ENCODE measurements at places on chromosomes 6 and 20. TPM values are rescaled to one million over a fixed set of nuclear protein-coding genes. Genes with fewer than 3 reads are reported as not detected.

DNA sequence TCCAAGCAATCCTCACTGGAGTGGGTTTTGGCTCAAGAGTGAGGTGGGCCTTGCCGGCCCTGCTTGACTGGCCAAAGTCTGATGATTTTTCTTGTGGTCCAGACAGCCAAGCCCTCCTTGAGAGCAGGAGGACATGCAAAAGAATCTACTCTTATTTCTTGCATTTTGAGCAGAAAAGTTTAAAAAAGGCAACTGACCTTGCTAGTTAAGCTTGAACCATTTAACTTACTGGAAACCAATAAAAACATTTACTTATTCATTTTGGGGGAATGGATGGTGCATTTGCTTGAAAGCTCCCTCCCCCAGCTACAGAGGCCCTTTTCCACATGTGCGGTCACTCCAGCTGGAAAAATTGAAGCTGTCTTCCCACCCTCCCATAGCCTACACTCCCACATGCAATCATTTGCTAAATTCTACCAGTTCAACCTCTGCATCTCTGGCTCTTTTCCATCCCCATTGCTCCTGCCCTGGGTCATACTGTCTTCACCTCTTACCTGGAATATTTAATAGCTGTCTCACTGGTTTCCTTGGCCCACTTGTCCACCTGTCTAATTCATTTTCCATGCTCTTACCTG lies 527.9 kb downstream of the DHX35 start:
- H3K27me3 ChIP-seq = no peaks in the 10 kb centered on the region
- no peak for DNase-seq
- no peaks in the 10 kb centered on the region for H3K36me3 ChIP-seq
- no peak overlapping the region for H3K27ac ChIP-seq
- H3K4me3 ChIP-seq = no peak overlapping the region

GRCh38 chr6:3371222-3371949 lies 85.5 kb downstream of the SLC22A23 start:
- no peaks in the 10 kb centered on the region for H3K27me3 ChIP-seq
- no peaks in the 10 kb centered on the region for H3K36me3 ChIP-seq
- no peak overlapping the region for H3K4me3 ChIP-seq
- no peak overlapping the region for H3K27ac ChIP-seq
- peaks cover 9% of the 10 kb centered on the region for H3K4me1 ChIP-seq

- DNase-seq = no peak
- H3K36me3 ChIP-seq = no peaks in the 10 kb centered on the region
- H3K4me3 ChIP-seq = no peak overlapping the region
- no peak overlapping the region for H3K27ac ChIP-seq
Measured at GRCh38 chr6:110332281-110332680, 25.9 kb downstream of the METTL24 start.

The TEAD3 gene
- 9.8 TPM for total RNA-seq

DNA sequence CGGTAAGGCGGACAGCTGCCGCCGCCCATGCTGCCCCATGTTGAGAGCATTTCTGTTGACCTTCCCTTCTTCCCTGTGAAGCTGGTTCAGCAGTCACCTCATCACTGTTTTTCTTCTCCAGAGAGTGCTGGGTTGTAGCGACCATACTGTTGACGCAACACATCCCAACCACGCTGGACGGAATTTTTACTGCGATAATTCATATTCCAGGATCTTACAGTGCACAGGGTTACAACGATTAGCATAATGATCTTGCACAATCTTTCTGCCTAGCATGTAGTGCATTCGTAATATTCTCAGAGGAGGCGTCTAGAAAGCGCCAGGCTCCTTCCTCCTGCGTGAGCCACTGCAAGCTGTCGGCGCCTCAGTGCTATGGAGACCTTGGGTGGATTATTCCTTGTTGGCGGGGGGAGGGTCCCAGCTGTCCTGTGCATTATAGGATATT lies 137.0 kb downstream of the MTHFD1L start:
- no peaks in the 10 kb centered on the region for H3K27me3 ChIP-seq
- H3K4me3 ChIP-seq = no peak overlapping the region
- no peak overlapping the region for H3K27ac ChIP-seq
- DNase-seq = no peak
- H3K4me1 ChIP-seq = peaks cover 26% of the 10 kb centered on the region

- peak overlapping the region; percentile 49 for H3K4me3 ChIP-seq
- no peaks in the 10 kb centered on the region for H3K27me3 ChIP-seq
- H3K36me3 ChIP-seq = no peaks in the 10 kb centered on the region
- peak overlapping the region; percentile 38 for H3K27ac ChIP-seq
- no peaks in the 10 kb centered on the region for H3K4me1 ChIP-seq
Measured at GRCh38 chr6:144007478-144008119, 460 bp downstream of the PLAGL1 start.

DNA sequence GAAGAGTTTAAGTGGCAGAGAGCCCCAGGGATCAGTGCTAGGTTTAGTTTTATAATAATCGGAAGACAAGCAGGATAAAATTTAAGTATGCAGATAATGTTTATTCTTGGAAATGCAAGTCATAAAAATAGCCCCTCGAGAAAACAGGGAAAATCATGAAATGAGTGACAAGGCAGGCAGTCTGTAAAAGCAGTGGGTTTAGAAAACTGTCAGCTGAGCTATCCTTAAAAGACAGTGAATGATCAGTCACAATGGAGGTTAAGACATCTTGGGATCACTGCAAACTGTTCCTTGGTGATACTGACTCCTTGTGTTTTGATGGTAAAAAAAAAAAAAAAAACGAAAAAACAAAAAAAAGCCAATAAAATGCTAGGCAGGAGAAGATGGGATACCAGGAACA lies 61.3 kb upstream of the BCLAF1 start:
- no peak overlapping the region for H3K4me3 ChIP-seq
- no peak overlapping the region for H3K27ac ChIP-seq
- no peak for DNase-seq
- H3K36me3 ChIP-seq = no peaks in the 10 kb centered on the region
- H3K4me1 ChIP-seq = no peaks in the 10 kb centered on the region

DNA sequence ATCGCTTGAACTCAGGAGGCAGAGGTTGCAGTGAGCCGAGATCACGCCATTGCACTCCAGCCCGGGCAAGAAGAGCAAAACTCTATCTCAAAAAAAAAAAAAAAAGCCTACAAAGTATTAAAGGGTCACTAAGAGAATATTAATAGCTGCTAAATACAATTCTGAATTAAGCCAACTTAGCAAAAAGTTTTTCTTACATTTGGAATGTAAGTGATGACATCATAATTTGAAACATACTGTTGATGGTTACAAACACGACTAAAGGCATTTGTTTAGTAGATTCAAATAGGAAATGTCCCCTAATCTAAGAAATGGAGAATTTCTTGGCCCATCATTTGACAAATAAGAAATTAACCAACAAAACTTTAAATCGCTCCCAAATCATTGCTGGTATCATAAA lies 282.8 kb downstream of the RNGTT start:
- H3K4me3 ChIP-seq = no peak overlapping the region
- no peaks in the 10 kb centered on the region for H3K36me3 ChIP-seq
- no peaks in the 10 kb centered on the region for H3K27me3 ChIP-seq
- no peak for DNase-seq

- H3K4me1 ChIP-seq = no peaks in the 10 kb centered on the region
- no peaks in the 10 kb centered on the region for H3K27me3 ChIP-seq
- H3K27ac ChIP-seq = peak overlapping the region; percentile 65
Measured at GRCh38 chr6:146913842-146914488, 290.3 kb upstream of the STXBP5 start.

The PTCRA gene
- total RNA-seq = not detected

DNA sequence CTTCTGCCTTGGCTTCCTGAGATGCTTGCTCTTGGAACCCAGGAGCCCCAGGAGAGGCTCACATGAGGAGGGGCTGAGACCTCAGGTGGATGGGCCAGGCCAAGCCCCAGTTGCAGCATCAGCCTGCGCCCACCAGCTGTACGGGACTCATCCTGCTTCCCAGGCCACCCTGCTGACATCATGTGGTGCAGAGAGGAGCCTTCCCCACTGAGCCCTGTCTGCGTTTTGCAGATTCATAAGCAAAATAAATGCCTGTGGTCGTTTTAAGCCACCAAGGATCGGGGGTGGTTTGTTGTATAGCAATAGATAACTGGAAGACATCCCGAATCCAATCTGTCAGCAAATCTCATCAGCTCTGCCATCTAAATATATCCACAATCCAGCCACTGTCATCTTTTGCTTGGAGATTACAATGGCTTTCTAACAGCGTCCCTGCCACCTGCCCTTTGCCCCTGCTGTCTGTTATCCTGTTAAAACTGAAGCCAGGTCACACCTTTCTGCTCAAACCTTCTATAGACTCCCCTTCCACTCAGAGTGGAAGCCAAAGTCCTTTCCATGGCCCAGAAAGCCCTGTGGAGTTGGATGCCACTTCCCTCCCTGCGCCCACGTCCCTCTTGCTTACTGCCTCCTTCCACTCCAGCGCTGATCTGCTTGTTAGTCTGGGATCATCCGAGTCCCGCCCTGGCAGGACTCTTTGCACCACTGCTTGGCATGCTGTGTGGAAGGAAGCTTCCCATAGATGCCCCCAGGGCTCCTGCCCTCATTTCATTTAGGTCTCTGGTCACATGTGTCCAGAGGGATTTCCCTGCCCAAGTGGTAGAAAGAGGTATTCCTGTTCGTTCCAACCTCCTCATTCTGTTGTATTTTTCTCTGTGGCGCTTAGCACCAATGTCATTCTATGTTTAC lies 24.0 kb upstream of the MLN start:
- H3K4me1 ChIP-seq = no peaks in the 10 kb centered on the region
- DNase-seq = no peak
- no peaks in the 10 kb centered on the region for H3K27me3 ChIP-seq
- no peak overlapping the region for H3K27ac ChIP-seq

- DNase-seq = no peak
- H3K4me3 ChIP-seq = no peak overlapping the region
- no peaks in the 10 kb centered on the region for H3K36me3 ChIP-seq
- peaks cover 23% of the 10 kb centered on the region for H3K4me1 ChIP-seq
- H3K27ac ChIP-seq = no peak overlapping the region
Measured at GRCh38 chr20:63555661-63556381, 1.9 kb downstream of the FNDC11 start.

DNA sequence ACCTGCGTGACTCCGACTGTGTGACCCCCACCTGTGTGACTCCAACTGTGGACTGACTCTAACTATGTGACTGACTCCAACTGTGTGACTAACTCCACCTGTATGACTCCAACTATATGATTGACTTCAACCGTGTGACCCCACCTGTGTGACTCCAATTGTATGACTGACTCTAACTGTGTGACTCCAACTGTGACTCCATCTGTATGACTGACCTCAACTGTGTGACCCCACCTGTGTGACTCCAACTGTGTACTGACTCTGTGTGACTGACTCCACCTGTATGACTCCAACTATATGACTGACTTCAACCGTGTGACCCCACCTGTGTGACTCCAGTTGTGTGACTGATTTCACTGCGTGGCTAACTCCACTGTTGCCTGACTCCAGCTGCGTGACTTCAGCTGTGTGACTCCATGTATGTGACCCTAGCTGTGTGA lies 38.6 kb downstream of the SYNJ2 start:
- H3K27ac ChIP-seq = no peak overlapping the region
- H3K36me3 ChIP-seq = no peaks in the 10 kb centered on the region
- H3K4me3 ChIP-seq = no peak overlapping the region

DNA sequence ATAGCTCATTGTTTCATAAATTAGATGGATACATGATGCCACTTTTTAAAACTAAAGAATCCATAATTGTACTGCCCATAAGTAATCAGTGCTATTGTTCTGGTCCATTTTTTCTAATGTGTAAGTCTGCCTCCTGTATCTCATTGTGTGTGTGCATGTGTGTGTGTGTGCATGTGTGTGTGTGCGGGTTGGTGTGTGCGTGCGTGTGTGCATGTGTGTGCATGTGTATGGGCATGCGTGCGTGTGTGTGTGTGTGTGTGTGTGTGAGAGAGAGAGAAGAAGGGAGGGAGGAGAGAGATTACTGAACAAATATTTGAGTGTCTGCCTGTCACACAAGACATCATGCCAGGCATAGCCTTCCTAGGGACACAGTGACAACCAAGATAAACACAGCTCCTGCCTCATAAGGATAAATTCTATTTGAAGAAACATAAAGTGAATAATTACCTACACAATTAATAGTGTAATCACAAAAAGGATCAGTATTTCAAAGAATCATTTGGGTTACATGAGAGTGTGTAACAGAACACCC lies 33.2 kb upstream of the RPS6KA2 start:
- H3K4me3 ChIP-seq = no peak overlapping the region
- DNase-seq = no peak
- H3K4me1 ChIP-seq = no peaks in the 10 kb centered on the region
- H3K27ac ChIP-seq = no peak overlapping the region

The DPPA5 gene
- not detected for total RNA-seq

GRCh38 chr20:40640667-40641066 lies 48.4 kb downstream of the MAFB start:
- no peak for DNase-seq
- no peaks in the 10 kb centered on the region for H3K36me3 ChIP-seq
- no peak overlapping the region for H3K27ac ChIP-seq
- no peaks in the 10 kb centered on the region for H3K4me1 ChIP-seq

- H3K27ac ChIP-seq = no peak overlapping the region
- no peaks in the 10 kb centered on the region for H3K36me3 ChIP-seq
- peaks cover 4% of the 10 kb centered on the region for H3K4me1 ChIP-seq
- no peak for DNase-seq
- no peaks in the 10 kb centered on the region for H3K27me3 ChIP-seq
- no peak overlapping the region for H3K4me3 ChIP-seq
Measured at GRCh38 chr6:135537741-135538301, 40.3 kb upstream of the AHI1 start.

DNA sequence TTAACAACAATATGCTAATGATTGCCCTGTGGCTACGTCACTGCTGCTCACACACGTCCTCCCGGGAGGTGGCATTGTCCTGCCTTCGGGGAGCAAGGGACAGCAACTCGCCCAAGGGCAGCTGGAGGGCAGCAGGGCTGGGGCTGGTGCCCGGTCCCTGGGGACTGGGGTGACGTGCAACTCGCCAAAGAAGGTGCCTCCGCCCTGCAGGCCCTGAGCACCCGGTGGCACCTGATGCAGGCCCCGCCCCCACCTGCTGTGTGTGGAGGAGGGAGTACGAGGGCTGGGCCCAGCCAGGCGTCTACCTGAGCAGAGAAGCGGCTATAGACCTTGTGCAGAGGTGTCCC lies 64.8 kb upstream of the SLCO4A1 start:
- DNase-seq = no peak
- H3K4me1 ChIP-seq = no peaks in the 10 kb centered on the region
- no peaks in the 10 kb centered on the region for H3K36me3 ChIP-seq

The PRR18 gene
- 0.60 TPM for total RNA-seq

GRCh38 chr6:50822078-50822476 lies 3.4 kb downstream of the TFAP2B start:
- H3K4me1 ChIP-seq = no peaks in the 10 kb centered on the region
- no peaks in the 10 kb centered on the region for H3K36me3 ChIP-seq
- no peak overlapping the region for H3K27ac ChIP-seq
- no peak overlapping the region for H3K4me3 ChIP-seq
- H3K27me3 ChIP-seq = peaks cover 99% of the 10 kb centered on the region
- no peak for DNase-seq
